ENCODE measurements at places on chromosomes 5 and 9. TPM values are rescaled to one million over a fixed set of nuclear protein-coding genes. Genes with fewer than 3 reads are reported as not detected.

LEAP2 gene
- 0.54 TPM for polyA plus RNA-seq

FOXD4L5 gene
- polyA plus RNA-seq: not detected

LHX3 gene
- polyA plus RNA-seq: not detected

SPAG8 gene
- polyA plus RNA-seq: 6.8 TPM

RHOBTB3 gene
- 27.7 TPM for polyA plus RNA-seq

ITGA2 gene
- polyA plus RNA-seq: 0.05 TPM

PKD2L2 gene
- not detected for polyA plus RNA-seq

KIAA0825 gene
- 9.3 TPM for polyA plus RNA-seq

CXCL14 gene
- 0.39 TPM for polyA plus RNA-seq

HTR1A gene
- polyA plus RNA-seq: not detected

LPAR1 gene
- polyA plus RNA-seq: 7.2 TPM

ARAP3 gene
- polyA plus RNA-seq: 0.55 TPM

PCDHA8 gene
- polyA plus RNA-seq: not detected

HTR4 gene
- not detected for polyA plus RNA-seq

CXXC5 gene
- polyA plus RNA-seq: 18.9 TPM

PCDHA9 gene
- polyA plus RNA-seq: 0.16 TPM

CD274 gene
- 0.27 TPM for polyA plus RNA-seq

SLCO4C1 gene
- polyA plus RNA-seq: 0.90 TPM

SPATA31C1 gene
- not detected for polyA plus RNA-seq

CDX1 gene
- not detected for polyA plus RNA-seq

NEUROG1 gene
- not detected for polyA plus RNA-seq
